ENCODE measurements at places on chromosomes 2 and 18.
A peak's percentile ranks its signal among the peaks of the same experiment; 100 is the strongest.

GRCh38 chr2:118056801-118057200 lies 31.5 kb upstream of the INSIG2 start:
- no peak for DNase-seq

- no peak for DNase-seq
These were observed 56.2 kb upstream of the RMDN2 start for GRCh38 chr2:37868866-37869265.

DNA sequence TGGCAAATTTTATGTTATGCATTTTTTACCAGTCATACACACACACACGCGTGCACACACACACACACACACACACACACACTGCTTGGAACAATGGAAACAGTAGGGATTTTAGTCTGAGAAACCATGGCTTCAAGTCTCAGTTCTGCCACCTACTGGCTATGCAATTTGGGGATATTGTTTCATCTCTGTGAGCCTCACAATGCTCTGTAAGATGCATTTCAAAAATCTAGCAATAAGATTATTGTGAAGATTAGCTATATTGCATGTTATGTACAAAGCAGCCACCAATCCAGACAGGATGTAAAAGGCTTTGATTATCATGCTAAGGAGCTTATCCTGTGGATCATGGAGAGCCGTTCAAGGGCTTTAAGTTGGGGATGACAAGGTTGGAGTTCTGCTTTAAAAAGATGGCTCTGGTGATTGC lies 401.4 kb downstream of the NBAS start:
- DNase-seq = no peak

- DNase-seq = no peak
These were observed 65.1 kb upstream of the ODC1 start for GRCh38 chr2:10513201-10513600.

DNA sequence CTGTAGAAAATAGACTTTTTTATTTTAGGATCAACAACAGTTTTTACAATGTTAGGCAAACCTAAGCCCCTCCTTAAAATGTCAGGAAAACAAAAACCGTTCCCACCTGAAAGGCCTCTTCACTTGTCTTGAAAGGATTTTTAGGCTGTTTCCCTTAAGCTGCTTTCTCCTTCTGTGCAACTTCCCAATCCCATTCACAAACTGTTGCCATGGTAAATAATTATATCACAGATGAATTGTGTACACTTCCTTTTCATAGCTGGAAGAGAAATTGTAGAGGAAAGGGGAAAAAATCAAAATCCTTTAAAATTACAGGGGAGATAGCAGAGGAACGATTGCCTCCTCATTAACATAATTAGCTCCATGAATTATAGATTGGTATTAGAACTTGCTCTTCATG lies 1488.0 kb upstream of the CELF4 start:
- DNase-seq = no peak

DNA sequence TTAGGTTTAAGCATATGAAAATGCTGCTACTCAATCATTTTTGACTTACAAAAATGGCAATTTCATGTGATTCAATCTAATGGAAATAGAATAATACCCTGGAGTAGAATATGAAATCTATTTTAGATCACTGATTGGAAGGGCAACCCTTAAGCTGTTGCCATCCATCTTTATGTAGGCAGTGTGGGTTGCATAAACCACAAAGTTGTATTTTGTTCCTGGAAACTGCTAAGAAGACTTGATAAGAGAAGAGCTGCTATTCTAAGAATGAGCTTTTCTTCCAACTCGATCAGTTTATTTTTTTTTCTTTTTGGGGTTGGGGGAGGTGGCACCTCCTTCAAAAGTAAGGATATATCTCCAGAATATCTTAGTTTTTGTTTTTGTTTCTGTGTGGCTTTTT lies 60.2 kb downstream of the CAVIN2 start:
- no peak for DNase-seq

- DNase-seq = no peak
These were observed 42.5 kb upstream of the PID1 start for GRCh38 chr2:229313591-229313990.

- DNase-seq = no peak
These were observed 83.3 kb upstream of the APCDD1 start for GRCh38 chr18:10371165-10371564.

GRCh38 chr2:172843902-172844715 lies 108.5 kb downstream of the RAPGEF4 start:
- no peak for DNase-seq

- no peak for DNase-seq
These were observed 1247.1 kb upstream of the NXPH2 start for GRCh38 chr2:140027320-140027719.

GRCh38 chr2:66569321-66569851 lies 134.5 kb downstream of the MEIS1 start:
- DNase-seq = no peak

DNA sequence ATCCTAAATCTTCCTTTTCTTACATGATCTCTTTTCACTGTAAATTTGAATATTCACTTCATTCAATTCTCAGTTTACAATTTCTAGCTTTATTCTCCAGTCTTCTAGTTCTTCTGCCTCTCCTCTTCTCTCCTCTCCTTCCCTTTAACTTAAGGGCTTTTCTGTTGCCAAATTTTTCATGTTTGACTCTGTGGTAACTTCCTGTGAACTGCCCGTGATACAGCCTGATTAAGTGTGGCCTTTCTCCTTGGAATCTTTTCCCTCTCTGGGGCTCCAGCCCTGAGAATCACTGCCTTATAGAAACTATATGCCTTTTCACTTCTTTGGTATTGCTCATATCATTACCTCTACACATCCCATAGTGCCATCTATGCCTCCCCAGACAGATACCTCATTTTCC lies 1923.8 kb upstream of the CELF4 start:
- no peak for DNase-seq

DNA sequence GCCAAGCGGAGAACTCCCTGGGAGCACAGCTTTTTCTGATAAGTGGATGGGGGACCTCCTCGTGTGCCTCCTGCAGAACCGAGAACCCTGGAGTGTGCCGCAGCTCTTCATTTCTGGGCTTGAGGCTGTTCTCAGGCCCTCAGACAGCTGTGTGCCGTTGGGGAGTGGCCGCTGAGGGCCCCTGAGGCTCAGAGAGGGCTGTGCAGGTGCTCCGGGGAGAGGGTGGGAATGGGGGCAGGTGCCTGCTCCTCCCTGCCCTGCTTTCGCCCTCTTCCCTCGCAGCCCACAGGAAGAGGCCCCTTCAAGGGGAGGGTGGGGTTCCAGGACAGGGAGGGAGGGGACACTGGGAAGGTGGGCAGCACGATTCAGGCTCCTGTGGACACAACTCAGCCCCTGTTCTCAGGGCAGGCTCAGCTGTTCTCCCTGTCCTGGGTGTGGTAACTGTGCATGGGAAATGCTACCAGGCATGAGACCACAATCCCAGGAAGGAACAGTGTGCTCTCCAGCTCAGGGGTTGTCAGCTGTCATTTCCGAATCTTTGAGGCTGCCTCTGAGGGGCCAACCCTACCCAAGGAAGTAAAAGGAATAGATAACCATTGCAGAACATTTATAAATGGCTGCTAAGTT lies 11.3 kb downstream of the LCT start:
- no peak for DNase-seq

DNA sequence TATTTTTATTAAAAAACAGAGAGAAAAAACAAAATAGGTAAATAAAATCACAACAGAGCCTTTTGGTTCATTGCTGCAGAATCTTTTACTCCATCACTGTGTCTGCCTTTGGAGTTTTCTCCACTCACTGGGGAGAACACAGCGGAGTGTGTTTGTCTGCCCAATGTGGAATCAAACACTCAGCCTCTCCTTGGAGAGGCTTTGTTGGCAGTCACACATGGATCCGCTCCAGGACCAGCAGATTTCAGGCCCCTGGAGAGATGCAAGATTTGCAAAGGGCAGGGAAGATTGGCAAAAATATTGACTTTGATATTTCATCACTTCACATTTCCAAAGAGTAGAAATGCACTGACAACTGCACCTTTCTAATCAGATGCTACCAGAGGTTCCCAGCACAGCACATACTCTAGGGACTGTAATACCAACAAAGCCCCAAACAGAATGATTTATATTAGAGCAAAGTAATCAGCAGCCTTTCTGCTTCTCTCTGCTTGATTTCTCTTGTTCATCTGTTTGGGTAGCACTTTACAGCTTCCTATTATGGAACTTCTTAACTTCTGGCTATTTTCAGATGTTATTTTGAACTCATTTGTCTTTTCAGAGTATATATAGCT lies 1898.8 kb upstream of the PIK3C3 start:
- peak; percentile 9 for DNase-seq

DNA sequence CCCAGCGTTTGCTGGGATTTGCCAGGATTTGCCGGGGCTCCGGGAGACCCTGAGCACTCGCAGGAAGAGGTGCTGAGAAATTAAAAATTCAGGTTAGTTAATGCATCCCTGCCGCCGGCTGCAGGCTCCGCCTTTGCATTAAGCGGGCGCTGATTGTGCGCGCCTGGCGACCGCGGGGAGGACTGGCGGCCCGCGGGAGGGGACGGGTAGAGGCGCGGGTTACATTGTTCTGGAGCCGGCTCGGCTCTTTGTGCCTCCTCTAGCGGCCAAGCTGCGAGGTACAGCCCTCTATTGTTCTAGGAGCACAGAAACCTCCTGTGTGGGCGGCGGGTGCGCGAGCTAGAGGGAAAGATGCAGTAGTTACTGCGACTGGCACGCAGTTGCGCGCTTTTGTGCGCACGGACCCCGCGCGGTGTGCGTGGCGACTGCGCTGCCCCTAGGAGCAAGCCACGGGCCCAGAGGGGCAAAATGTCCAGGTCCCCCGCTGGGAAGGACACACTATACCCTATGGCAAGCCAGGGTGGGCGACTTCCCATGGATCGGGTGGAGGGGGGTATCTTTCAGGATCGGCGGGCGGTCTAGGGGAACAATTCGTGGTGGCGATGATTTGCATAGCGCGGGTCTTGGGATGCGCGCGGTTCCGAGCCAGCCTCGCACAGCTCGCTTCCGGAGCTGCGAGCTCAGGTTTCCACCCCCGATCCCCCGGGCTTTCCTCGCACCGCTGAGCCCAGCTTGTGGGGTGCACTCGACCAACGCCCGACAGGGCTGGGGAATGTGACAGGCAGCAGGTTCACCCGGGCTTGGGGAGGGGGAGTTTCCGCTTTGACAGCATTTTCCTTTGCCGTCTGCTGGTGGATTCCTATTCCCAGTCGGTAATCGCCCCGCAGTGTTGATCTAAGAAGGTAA lies 2.8 kb downstream of the ONECUT2 start:
- DNase-seq = peak; percentile 66

DNA sequence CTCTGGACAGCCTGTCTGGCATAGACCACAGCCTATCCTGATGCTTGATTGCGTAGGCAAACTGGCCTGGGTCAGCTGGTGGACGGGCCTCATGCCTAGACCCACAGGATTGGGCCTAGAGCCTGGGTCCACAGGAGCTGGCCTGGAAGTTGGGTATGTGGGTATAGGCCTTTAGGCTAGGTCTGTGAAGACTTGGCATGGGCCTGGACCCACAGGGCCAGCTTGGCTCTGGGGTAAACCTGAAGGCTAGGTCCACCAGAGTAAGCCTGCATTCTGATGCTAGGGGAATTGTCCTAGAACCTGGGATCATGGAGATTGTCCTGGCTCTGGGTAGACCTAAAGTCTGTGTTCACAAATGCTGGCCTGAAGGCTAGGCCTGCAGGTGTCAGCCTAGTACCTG lies 1293.7 kb downstream of the CNTNAP5 start:
- no peak for DNase-seq

GRCh38 chr2:160353813-160354212 lies 139.8 kb downstream of the RBMS1 start:
- no peak for DNase-seq

DNA sequence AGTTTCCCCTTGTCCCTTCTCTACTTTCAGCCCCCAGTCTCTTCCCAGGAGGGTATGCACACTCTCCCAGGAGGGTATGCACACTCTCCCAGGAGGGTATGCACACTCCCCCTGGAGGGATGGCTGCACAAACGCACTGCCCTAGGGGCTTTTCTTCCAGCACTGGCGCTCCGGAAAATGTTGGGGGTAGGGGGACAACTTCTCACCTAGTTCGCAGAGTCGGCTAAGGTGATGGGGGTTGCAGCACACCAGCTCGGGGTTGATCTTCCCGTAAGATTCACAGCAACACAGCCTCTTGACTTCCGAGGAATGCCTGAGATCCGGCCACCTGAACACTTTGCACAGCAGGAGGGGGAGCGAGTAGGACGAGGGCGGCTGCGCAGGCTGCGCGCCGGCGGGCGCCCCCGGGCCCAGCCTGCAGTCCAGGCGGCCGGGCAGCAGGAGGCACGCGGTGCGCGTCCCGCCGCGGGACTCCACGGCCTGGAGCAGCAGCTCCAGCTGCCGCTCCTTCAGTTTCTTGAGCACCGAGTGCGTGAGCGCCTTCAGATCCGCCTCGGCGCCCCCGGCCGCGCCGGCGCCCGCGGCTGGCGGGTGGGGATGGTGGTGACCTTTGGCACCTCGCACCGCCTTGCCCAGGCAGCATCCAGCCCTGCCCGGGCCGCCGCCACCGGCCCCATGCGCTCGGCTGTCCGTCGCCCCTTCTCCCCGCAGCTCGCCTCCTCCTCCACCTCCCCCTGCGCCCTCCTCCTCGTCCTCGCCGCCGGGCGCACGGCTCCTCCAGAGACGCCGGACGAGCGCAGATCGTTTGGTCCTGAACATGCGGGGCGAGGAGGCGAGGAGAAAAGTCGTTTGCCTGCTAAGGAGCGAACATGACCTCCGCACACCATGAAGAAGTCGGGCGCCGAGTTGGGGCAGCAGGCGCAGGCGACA lies 894 bp downstream of the SMAD7 start:
- no peak for DNase-seq

DNA sequence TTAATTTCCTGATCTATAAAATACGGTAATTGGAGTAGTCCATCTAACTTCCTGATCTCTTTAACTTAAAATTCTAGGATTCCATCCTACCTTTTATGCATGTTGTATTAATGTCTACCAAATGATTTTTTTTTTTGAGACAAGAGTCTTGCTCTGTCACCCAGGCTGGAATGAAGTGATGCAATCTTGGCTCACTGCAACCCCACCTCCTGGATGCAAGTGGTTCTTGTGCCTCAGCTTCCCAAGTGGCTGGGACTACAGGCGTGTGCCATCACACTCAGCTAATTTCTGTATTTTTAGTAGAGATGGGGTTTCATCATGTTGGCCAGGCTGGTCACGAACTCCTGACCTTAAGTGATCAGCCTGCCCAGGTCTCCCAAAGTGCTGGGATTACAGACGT lies 47.8 kb downstream of the CFAP36 start:
- no peak for DNase-seq

DNA sequence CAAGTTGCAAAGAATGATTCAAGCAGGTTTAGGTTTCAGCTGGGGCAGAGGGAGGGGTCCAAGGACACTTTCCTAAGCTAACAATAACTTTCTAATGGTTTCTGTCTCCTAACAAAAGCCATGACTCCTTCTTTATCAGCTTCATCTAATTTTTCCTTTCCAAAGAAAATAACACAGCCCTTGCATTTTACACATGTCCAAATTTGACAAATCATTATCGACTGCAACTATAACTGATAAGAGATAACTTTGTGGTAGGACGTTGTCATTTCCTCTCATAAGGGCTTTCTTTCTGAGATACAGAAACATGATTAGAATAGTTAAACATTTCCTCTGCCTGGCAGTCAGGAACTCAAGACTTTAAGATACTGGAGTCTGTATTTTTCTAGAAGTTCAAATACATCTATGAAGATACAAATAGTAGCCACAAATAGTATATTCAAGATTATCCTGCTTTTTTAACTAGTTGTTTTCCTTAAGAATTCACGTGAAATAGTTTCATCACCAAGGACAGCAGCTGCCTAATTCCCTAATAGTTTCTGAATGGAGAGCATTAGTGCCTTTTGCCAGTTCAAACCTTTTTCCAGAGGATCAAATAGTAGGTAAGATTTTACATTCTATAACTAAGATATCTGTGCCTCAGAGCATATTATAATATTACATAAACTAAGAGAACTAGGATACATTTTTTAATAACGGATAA lies 263.2 kb downstream of the EXOC6B start:
- no peak for DNase-seq
